ENCODE measurements at places on chromosomes 3 and 15.
A peak's percentile ranks its signal among the peaks of the same experiment; 100 is the strongest.

- no peak for DNase-seq
These were observed 658.2 kb upstream of the LMCD1 start for GRCh38 chr3:7843441-7843840.

GRCh38 chr3:190718671-190719070, 143.8 kb downstream of the GMNC start:
- no peak for DNase-seq

DNA sequence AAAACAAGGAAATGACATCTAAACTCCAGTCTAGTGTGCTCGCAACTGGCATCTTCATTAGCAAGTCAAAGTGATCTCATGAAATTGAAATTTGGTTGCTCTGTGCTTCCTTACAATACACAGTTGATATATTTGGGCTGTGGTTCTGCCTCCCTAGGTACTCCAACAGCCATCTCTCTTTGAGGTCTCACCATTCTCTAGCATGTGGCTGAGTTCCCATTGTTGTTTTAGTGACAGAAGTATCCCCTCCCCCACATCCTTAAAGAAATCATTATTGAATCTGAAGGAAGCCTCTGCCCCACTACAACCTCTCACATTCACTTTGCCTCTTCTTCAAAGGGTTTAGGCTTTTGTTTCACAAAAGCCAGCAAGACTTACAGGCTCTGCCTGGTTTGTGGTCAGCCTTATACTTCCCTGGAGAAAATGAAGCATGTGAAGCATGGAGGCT, 516.5 kb downstream of the NLGN1 start:
- no peak for DNase-seq

DNA sequence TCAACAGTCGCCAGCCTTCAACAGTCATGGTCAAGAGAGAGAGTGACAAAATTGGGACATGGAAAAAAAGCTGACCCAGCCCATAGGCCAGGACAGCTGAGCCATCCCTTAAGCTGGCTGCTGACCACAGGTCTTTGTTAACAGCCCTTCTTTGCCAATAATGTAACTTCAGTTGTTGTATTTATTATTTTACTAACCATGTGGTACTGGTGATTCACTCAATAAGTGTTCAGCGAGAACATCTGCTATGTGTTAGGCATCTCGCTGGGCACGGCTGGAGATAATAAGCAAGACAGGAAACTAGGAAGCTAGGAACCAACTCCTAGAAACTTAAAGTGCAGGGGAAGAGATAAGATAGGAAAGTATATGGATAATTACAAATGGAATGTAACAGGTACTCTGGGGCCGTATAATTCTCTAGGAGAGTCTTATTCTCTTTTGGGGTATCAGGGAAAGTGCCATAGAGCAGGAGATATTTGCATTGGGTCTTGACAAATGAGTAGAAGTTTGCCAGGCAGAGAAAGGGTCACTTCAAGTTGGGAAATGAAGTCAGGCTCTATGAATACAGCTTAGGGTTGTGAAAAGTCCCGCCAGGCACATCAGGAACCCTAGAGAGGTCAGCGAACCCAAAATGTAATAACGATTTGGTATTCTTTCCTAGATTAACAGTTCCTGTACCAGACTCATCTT, 84.0 kb upstream of the TRA2B start:
- DNase-seq = no peak

DNA sequence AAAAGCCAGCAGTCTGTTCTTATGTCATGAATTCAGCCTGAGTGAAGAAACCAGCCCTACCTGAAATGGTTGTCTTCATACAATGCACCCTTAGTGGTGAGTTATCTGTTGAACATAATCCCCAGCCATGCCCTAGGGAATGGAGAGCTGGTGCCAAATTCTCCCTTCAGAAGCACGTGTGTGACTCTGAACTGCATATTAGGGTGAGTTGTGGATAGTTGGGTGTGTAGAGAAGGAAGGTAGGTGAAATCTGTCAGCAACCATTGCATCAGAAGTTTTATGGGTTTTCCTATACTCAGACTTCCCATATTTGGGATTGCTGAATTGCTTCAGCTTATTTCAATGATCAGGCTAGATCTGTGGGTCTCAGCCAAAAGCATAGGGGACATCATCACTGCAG, 46.5 kb upstream of the TP63 start:
- DNase-seq = no peak

DNA sequence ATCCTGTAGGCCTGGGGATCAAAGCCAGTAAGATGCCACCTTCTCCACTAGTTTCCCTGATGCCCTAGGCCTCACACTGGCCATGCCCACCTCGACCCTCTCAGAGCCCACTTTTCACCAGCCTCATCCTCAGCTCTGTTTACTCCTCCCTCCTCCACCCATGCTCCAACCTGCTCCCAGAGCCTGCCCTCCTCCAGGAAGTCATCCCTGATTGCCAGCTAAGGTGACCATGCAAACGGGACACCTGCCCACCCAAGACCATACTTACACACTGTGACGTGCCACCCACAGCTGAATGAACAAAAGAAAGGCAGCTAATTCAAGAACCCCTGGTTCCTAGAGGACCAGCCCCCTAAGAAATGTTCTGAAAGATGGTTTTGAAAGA, 9.1 kb downstream of the PLCD1 start:
- no peak for DNase-seq

DNA sequence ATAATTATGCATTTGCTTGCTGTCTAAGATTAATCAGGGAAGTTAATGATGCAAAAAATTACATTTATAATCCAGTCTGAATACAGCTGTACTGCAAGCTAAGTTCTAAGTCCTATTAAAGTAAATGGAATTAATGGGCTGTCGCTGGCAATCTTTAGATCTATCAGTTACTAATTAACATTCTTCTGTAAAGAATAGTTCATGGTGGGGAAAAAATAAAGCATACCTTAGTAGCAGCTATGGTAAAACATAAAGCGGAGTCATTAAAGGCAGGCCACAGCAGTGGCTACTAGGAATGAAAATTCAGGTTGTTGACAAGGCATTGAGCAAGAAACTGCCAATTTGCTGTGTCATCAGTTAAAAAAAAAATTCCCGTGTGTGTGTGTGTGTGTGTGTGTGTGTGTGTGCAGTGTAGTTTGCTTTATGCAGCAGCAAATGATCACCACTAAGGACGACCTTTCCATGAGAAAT, 129.8 kb downstream of the ZNF385D start:
- DNase-seq = no peak

GRCh38 chr3:170776887-170777563, 93.0 kb downstream of the RPL22L1 start:
- no peak for DNase-seq

GRCh38 chr3:111949712-111950111, 29.1 kb upstream of the ABHD10 start:
- DNase-seq = no peak

DNA sequence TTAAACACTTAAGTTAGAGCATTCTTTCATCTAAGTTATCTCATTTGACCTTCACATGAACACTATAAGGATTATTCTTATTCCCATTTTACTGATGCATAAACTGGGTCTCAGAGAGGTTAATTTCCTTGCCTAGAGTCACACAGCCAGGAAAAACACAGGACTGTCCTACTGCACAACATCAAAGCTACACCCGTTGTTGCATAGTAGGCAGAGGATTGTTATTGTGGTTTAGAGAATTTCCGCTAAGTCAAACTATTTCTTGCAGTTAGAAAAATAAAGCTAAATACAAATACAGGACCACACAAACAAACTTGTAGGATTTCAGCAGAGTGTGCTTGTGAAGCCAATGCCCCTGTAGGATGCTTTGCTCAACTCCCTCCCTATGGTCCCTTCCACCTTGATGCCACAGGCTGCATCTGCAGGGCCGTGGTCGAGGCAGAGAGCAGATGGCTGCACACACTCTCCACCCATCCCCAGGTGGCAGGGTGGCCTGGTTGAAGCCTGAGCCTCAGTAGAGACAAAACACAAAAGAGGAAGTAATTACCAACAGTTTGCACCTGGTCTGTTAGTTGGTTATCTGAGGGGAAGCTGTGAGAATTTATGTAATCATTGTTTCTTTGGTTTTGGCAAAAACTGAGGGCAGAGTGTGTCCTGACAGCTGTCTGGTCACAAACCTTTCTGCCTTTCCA, 41.1 kb upstream of the SKOR1 start:
- peak; percentile 73 for DNase-seq

GRCh38 chr3:193996641-193997089, 139.3 kb upstream of the HES1 start:
- DNase-seq = no peak

DNA sequence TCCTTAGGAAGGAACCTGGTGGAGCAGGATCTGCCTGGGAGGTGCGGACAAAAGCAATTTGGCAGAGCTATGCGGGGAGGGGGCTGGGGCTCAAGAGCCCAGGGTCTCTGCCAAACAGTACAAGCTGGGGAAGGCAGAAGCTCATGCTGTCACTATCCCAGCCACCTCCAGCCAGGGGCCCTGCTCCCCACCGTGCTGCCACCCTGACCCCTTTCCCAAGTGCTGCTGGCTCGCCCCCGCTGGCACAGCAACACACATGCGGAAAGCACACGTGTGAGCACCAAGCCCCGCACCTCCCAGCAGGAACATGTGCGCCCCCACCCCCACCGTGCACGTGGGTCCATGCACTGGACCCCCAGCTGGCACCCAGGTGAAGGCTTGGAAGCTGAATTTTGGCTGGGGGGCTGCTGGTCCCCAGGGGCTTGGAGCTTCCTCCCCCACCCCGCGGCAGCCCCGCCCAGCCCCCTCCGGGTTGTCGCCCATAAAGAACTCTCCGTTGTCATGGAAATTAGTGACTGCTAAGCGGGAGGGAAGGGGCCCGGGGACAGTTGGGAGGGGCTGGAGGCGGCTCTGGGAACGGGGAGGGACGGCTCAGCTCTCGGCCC, 742 bp downstream of the CAMKV start:
- DNase-seq = no peak

- DNase-seq = no peak
These were observed 165.9 kb downstream of the STAC start for GRCh38 chr3:36546226-36546625.

DNA sequence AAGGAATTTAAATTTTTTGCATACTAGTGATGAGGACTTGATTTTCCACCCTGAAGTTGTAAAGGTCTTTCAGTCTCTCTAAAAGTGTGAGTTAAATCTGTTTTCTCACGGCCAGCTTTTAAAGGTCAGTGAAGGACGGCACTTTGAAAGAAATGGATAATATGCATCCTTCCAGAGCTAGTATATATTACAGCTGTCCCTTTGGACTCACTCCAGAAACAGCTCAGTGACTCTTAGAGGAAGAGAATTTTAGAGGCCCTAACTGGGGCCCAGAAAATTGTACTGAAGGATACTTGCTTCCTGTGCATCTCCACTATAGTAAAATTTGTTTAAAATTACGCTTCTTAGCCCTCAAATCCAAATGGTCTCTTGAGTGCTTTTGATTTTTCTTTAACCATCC, 41.6 kb downstream of the PIK3CA start:
- no peak for DNase-seq

DNA sequence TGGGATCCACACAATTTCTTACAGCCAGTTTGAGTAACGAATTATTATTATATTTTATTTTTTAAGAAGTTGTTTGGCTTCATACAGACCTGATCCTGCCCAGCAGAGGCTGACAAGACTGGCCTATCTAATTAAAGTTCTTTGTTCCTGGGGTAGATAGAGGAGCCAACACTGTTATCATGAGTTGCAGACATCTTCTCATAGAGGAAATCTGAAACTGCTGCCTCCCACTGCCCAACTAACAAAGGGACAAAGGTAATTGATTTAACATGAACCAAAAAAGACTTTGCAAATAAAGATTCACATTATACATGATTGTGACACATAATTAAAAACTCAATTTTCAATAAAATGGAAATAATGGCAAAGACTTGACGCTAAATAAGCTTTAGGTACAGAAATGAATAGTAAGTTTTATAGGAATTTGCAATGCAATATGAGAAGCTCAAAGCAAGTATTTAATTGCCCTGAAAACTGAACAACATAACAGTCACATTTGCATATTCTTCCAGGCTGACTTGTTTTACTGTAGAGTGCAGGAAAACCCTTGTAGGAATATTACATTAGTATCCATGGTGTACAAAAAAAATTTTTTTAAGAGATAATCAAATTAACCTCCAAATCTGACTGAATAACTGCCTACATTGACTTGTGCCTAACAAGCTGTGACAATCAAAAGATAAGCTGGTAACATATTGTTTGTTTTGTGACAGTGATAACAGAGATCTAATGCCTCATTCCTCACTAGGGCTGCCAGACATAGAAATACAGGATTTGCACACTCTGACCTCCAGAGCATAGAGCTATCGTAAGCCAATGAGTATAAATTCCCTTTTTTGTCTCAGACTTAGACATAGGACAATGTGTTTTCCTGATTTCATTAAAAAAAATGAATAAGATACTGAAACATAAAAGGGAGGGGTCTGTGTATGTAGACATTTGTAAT, 273.2 kb downstream of the MFSD1 start:
- no peak for DNase-seq

- DNase-seq = no peak
These were observed 7.9 kb downstream of the RTF1 start for GRCh38 chr15:41424809-41425208.

- no peak for DNase-seq
These were observed 28.8 kb downstream of the WNT5A start for GRCh38 chr3:55458181-55458790.

GRCh38 chr3:139182143-139182542, 137.5 kb upstream of the PRR23C start:
- DNase-seq = no peak

GRCh38 chr3:24846286-24846860, 351.7 kb upstream of the THRB start:
- no peak for DNase-seq

DNA sequence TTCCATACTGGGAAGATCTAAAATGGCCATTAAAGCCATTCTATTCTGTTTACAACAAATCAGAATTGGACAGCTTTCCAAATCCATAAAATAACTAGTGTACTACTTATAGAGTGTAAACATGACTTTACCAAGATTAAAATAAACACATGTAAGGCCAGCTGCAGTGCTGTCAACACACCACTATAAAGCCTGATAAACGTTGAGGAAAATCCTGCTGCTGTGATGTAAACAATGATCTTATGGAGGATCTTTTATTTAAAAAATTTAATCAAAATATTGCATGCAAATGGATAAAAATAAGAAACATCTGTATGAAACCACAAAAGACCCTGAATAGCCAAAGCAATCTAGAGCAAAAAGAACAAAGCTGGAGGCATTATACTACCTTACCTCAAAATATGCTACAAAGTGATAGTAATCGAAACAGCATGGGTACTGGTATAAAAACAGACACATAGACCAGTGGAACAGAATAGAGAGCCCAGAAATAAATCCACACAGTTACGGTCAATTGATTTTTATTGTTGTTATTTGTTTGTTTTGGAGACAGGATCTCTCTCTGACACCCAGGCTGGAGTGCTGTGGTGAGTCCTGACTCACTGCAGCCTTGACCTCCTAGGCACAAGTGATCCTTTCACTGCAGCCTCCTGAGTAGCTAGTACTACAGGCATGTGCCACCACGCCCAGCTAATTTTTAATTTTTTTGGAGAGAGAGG, 428.8 kb upstream of the C2CD4B start:
- DNase-seq = no peak

- no peak for DNase-seq
These were observed 241.4 kb upstream of the EOMES start for GRCh38 chr3:27963519-27963918.

GRCh38 chr3:59641169-59641899, 591.5 kb upstream of the CFAP20DC start:
- no peak for DNase-seq

- DNase-seq = no peak
These were observed 224.1 kb upstream of the TPRG1 start for GRCh38 chr3:188947401-188948280.

Measured in GM10248 (cell line).